ENCODE measurements at places on chromosomes 6 and 20.
A peak's percentile ranks its signal among the peaks of the same experiment; 100 is the strongest.

DNA sequence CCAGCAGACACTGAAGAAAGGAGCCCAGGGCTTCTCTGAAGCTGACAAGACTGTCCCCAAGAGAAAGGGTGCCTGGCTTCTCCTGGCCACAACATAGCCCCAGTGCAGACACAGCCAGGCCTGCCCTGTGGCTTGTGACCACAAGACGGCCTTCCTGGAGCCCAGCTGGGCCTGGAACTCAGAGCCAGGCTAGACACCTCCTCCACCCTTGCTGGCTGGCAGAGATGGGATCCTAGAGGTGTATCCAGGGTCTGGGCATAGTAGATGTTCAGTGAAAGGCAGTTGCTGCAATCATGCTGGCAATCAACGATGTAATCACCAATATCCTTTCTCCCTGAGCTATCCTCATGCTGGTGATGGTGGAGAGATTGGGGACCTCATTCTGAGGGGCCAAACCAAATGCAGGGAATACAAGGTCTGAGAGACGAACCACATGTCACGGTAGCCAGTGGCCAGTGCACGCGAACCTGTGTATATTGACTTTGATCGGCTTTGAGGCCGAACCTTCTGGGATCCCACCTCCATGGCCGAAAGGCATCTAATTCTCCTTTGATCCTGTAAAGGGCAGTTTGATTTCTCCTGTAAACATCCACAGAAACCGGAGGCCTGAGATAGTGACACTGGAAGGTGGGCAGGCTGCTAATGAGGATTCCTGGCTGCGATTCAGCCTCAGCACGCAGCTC is 115.2 kb downstream of the PSMB1 start:
- DNase-seq = peak; percentile 73

DNA sequence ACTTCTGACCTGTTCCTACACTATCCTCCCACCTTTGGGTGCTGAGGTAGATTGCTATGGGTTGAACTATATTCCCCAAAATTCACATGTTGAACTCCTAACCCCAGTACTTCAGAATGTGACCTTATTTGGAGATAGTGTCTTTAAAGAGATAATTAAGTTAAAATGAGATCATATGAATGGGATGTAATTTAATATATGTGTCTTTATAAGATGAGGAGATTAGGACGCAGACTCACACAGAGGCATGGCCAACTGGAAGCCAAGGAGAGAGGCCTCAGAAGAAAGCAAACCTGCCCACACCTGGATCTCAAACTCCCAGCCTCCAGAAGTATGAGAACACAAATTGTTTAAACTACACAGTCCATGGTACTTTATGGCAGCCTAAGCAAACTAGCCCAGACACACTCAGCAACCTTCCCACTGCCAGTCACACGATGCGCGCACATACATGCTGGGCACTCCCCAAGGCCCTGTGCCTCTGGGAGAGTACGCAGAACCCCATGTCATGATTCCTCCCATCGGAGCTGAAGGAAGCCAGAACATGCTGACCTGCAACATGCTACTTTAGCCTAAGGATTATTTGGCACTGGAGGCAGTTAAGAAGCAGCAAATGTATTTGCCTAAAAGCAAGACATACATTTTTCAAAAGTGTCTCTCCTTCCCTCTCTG is 8.9 kb upstream of the SLC22A1 start:
- no peak for DNase-seq

GRCh38 chr6:30267423-30267822 is 54.2 kb upstream of the TRIM26 start:
- no peak for DNase-seq

GRCh38 chr20:49758781-49759180 is 45.1 kb upstream of the B4GALT5 start:
- DNase-seq = no peak

DNA sequence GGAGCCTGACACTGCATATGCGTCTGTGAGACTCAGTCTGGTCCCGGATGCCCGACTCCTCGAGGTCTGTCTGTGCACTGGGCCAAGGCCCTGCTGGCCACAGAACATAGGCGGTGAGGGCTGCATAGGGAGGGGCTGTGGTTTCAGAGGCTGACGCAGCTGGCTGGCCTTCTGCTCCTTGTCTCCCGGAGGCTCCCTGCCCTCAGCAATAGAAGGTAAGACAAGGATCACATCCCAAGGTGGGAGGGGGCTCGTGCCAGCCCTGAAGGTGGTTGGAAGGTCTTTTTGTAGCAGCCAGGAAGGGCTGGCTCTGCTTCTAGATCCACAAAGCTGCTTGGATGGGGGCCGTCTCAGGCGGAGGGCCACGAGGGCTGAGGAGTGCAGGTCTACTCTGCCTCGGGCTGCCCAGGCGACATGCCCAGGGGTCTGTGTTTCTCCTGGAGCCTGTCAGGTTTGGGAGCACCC is 239.8 kb upstream of the SULF2 start:
- DNase-seq = peak; percentile 8

DNA sequence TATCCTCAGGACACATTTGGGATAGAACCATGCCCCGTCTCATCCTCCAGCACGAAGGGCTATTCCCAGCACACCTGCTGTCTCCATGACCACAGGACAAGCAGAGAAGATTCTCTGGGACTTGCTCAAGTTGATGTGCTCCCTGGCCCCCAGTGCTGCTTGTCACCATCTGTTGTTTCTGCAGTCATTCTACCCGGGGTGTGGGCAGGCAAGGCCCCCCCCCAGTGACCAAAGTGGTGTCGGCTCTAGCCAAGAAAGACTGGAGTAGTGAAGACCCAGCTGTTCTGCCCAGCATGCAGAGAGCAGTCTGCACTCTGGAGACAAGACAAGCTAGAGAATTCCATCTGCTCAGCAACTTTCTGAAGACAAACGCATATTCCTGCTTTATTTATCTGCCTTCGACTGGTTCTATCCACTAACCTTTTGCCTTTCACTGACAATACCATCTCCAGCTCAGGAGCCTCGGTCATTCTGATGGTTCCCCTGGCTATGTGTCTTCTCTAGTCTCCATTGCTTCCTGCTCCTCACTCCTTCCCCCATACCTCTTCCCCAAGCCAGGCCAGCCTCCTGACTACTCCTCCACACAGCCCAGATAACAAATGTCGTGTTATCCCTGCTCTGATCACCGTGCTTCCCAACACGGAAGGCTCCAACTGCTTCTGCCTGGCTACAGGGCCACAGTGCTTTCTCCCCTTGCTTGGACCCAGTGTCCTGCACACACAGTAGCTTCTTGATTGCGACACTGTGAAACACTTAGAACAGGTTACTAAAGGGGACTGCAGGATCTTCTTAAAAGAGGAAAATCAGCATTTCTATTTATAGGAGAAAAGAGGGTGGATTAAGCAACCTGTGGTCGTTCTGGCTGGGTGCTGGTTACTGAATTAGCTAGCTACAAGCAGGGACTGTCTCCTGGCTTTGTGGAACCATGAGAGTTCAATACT is 86.7 kb upstream of the EMILIN3 start:
- peak; percentile 49 for DNase-seq

DNA sequence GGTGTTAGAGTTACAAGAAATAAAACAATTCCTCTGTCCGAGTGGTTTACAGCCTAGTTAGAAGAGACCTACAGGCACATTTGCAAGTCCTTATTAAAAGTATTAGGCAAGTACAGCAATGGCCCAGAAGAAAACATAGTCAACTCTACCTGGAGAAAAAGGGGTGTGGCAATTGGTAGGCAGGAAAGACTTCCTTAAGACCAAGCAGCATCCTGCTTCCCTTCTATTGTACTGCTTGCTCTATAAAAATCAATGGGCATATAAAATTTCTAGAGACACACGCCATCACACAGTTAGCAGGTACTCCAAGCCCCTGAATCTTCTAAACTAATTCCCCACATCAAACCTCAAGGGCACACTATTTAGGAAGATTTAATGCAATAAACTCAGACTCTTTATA is 185.6 kb downstream of the ATXN1 start:
- DNase-seq = no peak

DNA sequence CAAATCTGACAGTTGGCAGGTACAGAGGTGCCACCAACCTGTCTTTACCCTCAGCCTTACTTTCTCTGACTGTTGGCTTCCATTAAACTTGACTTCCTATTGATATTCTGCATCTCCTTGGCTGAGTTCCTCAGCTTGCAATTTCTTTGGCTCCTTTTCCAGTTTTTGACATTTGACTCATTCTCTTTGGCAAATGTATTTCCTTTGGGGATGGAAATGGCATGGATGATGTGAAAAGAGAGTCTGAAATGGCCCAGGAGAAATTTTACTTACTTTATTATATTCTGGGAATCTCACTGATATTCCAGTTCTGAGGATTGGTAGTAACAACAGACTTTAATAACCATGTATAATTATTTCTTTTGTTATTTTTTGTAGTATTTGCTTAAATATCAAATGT is 255.2 kb downstream of the CD109 start:
- no peak for DNase-seq

DNA sequence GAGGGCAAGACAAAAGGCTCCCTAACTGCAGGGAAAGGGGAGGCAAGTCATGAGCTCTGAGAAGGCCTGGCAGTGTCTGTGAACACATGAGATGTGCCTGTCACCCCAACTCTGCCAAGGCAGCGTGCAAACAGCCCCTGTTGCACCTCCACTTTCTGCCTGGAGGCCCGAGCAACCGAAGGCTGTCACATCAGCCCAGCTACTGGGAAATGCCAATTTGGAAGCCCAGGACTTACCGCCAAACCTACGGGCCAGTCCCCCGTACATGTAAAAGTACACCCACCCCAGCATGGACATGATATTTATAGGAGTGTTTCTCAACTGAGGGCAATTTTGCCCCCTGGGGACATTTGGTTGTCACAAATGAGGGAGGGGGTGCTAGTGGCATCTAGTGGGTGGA is 27.3 kb upstream of the RPP40 start:
- no peak for DNase-seq

GRCh38 chr6:124963416-124963785 is 1.2 kb downstream of the RNF217 start:
- peak; percentile 38 for DNase-seq

- DNase-seq = no peak
These were observed 43.8 kb downstream of the MAP3K4 start for GRCh38 chr6:161035182-161035980.

DNA sequence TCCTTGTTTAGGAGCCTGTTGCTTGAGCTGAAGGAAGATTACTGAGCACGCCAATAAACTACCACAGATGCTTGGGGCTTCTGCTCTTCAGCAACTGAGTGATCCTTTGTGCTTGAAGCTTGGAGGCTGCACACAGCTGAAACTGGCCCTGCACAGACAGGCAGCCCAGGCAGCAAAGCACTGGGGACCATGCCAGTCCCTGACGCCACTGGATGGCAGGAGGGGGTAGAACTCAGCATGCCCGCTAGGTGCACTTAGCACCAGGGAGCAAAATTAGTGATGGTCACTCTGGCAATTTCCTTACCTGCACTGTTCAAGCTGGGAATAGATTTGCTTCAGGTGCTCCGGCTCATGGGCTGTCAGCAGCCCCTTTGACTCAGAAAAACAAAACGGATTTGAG is 91.5 kb downstream of the FAM50B start:
- DNase-seq = no peak

DNA sequence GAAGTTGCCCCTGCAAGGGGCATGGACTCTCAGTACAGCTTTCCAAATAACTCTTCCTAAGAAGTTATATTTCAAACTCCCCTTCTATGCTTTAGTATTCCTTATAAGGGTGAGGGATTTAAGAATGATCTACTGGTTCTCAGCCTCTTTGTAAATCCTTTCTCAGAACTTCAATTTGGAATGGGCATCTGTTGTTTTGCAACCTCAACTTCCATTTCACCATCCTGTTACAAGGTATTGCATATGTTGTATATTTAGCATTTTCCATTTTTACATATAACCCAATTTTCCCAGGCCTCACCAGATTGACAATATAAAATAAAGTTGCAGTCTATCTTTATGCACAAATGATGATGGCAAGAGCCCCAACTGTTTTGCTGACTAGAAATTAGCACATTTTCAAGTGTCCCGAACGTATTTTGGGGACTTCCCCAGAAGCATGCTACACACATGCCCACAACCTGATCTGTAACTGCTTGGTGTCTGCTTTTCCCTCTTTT is 154.9 kb upstream of the CARMIL1 start:
- no peak for DNase-seq

- DNase-seq = no peak
These were observed 541.3 kb upstream of the MARCKS start for GRCh38 chr6:113315879-113316278.

GRCh38 chr6:36028088-36028876 is 674 bp downstream of the MAPK14 start:
- peak; percentile 13 for DNase-seq

DNA sequence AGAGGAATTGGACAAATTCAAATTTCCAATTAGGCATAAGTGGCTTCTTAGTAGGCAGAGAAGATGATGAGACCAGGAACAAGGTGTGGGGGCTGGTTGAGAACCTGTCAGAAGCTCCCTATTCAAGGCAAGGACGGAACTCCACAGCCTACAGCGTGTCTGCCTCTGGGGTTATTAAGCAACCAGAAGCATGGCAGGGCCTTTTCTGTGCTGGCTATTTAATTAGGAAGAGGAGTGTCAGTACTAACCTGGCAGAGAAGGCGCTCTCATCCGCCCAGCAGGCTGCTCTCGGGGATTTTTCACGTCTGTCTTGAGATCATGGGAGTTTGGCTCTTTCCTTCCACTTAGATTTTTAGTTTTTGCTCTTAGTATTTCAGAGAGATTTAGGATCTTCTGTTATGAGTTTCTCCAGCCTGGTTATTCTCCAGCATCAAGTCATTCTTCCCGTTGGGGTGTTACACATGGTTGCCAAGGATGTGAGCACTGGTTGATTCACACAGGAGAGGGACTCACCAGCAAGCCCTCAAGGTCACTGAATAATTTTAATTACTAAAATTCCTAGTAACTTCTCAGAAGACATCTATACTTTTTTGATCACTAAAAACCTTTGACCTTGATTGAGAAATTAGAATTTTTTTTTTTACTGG is 23.9 kb downstream of the ADTRP start:
- peak; percentile 58 for DNase-seq

DNA sequence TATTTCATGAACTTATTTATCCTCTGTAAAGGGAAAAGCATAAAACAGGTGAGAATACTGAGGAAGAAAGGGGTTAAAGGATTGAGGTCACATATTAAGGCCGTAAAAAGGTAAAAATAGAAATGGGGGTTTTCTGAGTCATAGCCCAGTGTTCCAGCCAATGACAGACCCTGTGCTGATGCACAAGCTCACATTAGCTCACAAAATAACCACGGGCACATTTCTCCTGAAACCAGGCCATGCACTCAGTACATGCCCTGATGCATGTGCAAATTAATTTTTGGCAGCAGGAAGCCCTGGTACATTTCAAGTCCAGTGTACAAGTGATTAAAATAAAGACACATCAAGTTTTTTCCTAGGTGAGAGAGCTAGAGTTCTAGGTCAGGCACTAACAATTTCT is 194.4 kb downstream of the TMEM200A start:
- peak; percentile 61 for DNase-seq

- no peak for DNase-seq
These were observed 28.3 kb downstream of the PTGIS start for GRCh38 chr20:49539481-49540231.

GRCh38 chr6:116572162-116572561 is 858 bp downstream of the RWDD1 start:
- peak; percentile 34 for DNase-seq

- no peak for DNase-seq
These were observed 7.2 kb upstream of the TMEM30A start for GRCh38 chr6:75291744-75292143.
